Cerebellar cortex (tissue), 1 donor: ENCODE measurements at places on chromosomes 3 and 15.
A peak's percentile ranks its signal among the peaks of the same experiment; 100 is the strongest.

- no peak for DNase-seq
These were observed 67.7 kb downstream of the CPN2 start for GRCh38 chr3:194283221-194284006.

- no peak for DNase-seq
These were observed 5.6 kb upstream of the MFGE8 start for GRCh38 chr15:88918738-88919137.

DNA sequence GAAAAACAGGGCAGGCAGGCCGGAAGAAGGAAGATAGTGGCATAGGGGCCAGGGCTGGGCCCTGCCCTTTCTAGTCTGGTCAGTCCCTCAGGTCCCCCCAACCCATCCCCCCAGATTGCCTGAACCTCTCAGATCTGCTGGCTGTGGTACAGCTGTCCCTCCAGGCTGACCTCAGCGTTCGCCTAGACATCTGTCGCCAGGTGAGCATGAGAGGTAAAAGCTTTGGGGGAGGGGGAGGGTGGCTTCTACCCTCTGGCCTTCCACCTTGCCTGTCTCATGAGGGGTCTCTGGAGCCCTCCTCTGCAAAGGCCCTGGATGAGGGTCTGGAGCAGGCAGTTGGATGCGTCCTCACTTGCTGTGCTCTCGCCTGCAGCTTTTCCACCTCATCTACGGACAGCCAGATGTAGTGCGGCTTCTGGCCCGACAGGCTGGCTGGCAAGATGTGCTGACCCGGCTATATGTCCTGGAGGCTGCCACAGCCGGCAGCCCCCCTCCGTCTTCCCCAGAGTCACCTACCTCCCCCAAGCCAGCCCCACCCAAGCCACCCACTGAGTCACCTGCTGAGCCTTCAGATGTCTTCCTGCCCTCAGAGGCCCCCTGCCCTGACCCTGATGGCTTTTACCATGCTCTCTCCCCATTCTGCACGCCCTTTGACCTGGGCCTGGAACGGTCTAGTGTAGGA, 20.2 kb downstream of the NBEAL2 start:
- DNase-seq = no peak

- no peak for DNase-seq
These were observed 3.0 kb upstream of the CYP11A1 start for GRCh38 chr15:74370471-74370870.

DNA sequence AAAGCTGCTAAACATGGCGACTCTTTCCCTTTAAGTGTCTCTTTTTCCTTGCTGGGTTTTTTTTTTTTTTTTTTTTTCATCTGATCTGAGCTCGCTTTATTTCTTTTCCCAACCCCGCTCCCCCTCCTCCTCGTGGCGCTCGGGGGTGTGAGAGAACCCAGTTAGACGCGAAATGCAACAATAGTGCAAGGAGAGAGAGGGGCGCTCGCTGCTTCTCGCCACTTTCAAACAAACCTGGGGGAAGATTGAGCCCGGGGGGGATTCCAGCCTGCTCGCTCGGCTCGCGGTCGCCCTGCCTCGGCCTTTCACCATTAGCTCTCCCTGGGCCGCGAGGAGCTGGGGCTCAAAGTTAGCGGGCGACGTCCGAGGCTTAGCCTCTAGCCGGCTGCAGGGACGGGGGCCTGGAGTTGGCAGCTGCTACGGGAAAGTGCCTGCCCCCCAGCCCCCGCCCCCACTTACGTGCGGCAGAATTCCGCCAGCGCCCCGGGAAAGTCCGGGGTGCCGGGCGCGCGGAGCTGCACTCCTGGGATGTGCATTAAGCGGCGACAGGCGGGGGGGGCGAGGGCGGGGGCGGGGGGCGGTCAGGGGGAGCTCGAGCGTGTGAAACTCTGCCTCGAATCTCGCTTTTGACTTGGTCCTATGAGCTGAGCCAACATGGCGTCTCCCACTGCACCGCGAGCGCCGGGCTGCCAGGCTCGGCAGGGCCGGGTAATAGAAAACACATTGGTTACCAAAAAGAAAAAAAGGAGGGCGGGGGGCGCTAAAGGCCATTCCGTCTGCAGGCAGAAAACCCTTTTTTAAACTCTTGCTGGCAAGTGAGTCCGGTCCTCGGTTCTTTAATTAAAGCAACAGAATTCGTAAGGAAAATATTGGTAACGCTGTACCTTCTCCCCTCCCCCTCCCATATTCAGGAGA, 10.4 kb downstream of the NR2F2 start:
- peak; percentile 74 for DNase-seq

- DNase-seq = no peak
These were observed 38.6 kb upstream of the AP3B2 start for GRCh38 chr15:82748315-82748714.

- no peak for DNase-seq
These were observed 130.0 kb downstream of the ASB7 start for GRCh38 chr15:100732211-100733055.

DNA sequence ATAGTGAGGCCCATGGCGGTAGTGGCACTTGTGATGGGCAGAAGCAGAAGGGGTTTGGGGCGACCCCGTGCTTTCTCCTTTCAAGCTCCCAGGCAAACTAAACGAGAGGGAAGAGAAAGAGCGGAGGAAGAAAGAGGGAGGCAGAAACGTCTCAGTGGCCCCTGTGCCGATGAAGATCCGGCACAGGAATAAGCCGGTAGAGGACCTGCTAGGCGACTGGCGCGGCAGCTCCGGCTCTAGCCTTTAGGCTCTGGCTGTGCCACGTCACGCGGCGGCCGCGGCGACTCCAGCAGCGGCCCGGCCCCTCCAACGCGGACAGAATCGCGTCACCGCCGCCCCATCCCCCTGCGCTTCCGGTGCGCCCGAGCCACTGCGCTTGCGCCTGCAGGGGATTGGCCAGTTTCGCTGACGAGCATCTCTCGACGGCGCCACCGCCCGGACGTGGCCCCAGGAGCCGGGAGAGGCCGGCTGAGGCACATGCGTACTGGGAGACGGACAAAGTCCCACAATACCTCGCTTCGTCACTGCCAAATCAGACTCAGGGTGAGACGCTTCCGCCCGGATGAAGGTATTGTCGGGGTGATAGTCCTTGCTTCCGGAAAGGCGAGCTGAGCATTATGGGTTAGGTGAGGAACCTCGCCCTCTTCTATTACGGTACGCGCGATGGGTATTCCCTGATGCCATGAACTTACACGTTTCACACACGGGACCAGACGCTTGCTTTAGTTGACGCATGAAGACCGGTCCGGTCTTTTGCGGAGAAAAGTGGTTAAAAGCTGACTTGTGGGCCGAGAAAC, at the start of gene ARF4:
Gene ARF4 (minus strand): TSS at position 218 of the 797 bp plus-strand sequence. CDS start 204 bp downstream, at position 14.
- DNase-seq = peak; percentile 99

GRCh38 chr3:197942956-197943556, 6.9 kb upstream of the RPL35A start:
- peak; percentile 40 for DNase-seq

GRCh38 chr15:88710027-88710715, 71.4 kb downstream of the ISG20 start:
- DNase-seq = no peak

- no peak for DNase-seq
These were observed 109.5 kb downstream of the CGGBP1 start for GRCh38 chr3:87949189-87949878.

DNA sequence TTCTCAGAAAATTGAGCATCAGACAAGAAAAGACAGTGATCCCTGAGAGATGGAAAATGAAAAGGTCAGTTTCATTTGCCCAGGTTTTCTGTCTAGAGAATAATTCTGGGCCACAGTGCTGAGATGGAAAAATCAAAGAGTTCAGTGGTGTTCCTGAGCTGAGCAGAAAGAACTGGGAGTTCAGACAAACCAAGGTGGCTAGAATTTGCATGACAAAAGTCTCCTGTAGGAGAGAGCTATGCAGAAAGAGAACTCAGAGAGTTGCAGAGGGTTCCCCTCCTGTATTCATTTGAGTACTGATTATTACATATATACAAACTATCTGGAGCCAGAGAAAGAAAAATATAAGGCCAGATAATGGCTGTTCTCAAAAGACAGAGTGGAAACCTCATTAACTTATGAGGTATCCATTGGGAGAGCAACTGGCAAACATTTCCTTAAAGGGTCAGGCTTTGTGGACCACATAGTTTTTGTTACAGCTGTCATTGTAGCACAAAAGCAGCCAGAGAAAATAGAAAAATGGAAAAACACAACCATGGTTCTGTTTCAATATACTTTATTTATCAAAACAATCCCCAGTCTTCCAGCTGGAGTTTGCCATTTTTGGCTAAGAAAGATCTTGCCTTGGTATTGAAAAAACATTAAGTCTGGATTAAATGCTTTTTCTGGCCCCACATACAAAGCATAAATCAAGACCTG, 1004.1 kb downstream of the TBL1XR1 start:
- DNase-seq = no peak

- no peak for DNase-seq
These were observed 1078.5 kb downstream of the TUSC7 start for GRCh38 chr3:117788061-117788460.

GRCh38 chr3:8317661-8318649, 183.7 kb upstream of the LMCD1 start:
- DNase-seq = no peak

DNA sequence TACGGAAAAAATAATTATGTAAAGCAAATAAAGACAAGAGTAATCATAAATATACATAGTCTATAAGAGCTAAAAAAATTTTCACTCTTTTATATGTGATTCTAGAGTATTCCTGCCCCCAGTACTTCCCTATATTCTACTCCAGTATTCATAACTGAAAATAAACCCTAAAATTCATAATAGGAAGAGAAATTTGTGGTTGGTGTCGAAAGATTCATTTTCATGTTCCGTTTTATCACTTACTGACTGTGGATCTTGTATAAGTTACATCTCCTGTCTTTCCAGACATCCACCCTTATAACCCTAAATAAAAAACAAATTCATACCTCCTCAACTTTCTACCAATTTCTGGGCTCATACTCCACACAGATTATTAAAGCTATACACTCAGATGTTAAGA, 16.0 kb upstream of the MBNL1 start:
- DNase-seq = no peak

- DNase-seq = no peak
These were observed 182.4 kb downstream of the CBLB start for GRCh38 chr3:105686278-105686897.

GRCh38 chr3:125194061-125194848, 18.3 kb downstream of the SLC12A8 start:
- no peak for DNase-seq

GRCh38 chr3:14208977-14209394, 30.4 kb downstream of the LSM3 start:
- DNase-seq = no peak

DNA sequence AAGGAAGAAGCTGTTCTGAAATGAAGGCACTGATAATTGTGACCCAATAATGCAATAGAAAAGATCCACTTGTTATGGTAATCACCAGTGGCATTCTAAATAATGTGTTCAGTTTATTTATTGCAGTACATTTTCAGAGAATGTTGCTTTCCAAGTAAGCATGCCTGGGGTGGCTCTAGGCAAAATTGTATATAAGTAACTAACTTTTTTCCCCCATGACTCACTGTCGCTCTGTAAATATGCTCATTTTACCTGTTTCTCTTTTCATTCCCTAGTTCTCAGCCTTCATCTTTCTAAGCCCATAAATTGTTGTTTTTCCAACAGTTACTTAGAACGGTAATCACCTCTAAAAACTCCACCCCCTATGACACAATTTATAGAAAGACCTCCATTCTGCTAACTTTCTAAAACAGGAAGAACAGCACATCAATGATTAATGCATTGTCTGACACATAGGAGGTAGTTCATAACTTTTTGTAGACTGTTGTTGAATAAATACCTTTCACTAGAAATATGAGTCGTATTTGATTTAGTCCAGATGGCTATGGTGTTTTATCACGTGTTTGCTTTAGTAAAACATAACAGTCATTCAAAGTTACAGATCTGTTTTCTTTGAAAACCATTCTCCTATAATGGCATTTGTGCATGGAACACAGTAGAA, 143.1 kb downstream of the LSAMP start:
- no peak for DNase-seq

- DNase-seq = no peak
These were observed 331.8 kb downstream of the ERC2 start for GRCh38 chr3:56136514-56136913.

DNA sequence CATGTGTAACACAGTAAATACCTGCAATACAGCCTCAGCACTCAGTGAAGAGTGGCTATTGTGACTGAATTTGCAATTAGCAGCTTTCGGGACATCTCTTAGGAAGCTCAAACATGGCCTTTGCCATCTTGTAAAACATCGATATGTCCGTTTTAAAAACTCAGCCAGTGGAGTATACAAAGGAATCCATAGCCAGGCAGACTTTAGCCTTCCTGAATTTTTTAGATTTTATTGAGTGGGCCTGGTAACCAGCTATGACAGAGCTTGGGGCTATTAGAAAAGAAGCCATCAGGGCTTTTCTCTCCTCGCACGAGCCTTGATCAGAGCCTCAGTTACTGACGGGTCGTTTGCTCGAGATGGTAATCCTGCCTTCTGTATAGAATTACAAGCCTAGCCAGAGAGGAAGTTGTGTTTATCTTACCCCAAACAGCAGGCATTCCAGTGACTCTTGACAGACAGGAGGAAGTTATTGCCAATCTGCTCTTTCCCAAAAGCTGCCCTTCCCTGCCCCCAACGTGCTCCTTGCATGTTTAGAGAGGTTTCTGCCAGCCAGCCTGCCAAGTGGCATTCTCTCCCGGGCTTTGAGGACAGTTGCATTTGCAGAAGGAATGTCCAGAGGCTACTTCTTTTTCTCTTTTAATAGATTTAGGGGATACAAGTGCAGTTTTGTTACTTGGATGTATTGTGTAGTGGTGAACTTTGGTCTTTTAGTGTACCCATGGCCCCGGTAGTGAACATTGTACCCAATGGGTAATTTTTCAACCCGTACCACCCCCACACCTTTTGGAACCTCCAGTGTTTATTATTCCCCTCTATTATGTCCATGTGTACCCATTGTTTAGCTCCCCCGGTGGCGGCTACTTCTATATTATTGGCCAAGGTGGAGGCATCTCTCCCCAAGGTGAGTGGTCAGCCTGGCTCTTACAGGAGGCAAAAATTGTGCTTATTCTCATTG, 40.6 kb downstream of the ITPR1 start:
- DNase-seq = no peak

GRCh38 chr3:102715030-102715697, 280.3 kb downstream of the ZPLD1 start:
- no peak for DNase-seq

DNA sequence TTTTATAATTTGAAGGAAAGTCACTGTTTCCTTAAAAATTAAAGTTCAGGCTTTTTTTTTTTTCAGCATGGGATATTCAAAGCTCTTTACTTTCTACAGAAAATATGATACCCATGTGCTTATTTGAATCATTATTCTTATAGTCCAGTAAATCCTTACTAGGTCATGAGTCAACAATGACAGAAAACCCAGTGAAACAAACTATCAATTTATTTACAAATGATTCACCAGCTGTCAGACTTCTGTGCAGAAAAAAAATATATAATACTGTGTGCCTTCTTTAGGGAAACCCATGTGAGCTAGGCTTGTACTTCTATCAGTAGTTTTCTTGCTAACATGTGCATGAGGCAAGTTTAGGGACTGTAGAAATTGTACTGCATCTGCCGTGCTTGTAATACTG, 1.2 kb downstream of the ACP3 start:
- DNase-seq = no peak

DNA sequence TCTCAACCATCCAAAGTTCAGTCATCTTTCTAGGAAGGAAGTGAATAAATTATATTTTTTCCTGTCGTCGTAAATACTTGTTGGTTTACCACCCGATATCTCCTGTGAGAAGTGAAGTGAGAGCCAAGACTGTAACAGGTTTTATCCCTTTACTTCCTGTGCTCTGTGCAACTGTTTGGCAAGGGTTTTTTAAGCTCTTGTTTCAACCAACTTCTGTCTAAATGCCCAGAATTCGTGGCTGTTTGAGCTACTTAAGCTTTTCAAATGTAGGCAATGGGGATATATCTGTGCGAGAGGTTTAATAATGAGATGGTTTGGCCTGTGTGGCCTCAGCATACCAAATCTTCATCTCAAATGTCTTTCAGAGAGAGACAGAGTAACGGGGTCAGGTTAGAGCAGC, 134.7 kb downstream of the LRTM1 start:
- no peak for DNase-seq
